ENCODE measurements at places on chromosomes 12 and 14.
A peak's percentile ranks its signal among the peaks of the same experiment; 100 is the strongest.

DNA sequence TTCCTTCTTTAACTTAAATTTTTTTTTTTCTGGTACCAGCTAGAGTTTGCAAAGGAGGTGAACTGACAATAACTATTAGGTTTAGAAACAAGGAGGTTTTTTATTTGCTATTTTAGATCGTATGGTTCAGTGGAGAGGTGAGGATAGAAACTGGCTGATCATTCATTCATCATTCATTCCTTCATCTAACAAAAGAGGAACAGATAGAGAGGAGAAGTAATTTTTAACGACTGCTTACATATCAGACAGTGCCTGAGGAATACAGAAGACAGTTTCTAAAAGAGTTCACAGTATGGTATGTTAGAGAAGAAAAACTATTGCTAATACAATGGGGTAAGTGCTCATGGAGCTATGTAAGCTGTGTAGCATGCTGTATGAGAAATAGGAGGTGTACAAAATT lies 111.1 kb downstream of the ERC1 start:
- no peak for DNase-seq

DNA sequence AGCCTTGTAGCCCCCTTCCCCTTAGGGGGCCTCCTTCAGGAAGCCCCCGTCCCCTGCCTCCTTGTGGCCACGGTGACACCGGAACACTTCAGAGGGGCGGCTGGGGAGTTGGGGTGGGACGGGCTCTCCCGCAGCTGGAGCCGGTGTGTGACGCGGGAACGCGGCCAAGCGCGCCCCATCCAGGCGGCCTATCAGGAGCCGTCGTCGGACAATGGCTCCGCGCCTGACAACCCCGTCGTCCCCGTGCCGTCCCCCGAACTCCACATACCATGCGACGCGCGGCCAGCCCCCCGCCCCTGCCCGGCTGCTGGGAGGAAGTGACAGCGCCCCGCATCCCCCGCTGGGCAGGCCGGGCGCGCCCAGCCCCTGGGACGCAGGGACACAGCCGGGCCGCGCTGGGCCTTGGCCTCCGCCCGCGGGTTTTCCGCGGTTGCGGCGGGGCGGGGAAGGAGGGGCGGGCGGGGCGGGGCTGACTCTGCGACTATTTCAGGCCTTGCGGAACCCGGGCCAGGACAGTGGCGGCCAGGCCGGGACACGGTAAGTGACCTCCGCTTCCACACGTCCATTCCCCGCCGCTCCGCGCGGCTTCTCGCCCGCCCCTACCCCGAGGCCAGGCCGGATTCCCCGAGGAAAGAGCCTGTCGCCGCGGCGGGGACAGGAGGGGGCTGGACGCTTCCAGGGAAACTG lies at the start of gene TNFAIP2:
TNFAIP2 (plus strand) TSS at position 515 of the 687 bp plus-strand sequence. CDS start 2,997 bp downstream, outside the sequence.
- DNase-seq: no peak

DNA sequence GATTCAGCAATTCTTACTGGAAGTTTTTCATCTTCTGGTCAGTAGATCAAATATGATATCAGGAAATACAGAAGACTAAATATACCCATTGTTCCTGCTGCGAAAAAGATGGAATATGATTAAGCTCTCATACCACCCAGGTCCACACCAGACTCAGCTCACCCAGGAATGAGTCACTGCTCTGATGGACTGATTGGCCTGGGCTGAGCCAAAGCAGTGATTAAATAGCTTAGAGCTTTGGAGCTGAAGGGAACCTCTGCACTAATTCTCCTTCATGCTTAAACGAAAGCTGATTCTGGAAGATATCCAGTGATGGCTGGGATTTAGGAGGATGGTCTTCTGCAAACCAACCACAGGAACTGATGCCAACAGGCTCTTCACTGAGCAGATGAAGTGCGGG lies 62.0 kb upstream of the SYT1 start:
- no peak for DNase-seq

DNA sequence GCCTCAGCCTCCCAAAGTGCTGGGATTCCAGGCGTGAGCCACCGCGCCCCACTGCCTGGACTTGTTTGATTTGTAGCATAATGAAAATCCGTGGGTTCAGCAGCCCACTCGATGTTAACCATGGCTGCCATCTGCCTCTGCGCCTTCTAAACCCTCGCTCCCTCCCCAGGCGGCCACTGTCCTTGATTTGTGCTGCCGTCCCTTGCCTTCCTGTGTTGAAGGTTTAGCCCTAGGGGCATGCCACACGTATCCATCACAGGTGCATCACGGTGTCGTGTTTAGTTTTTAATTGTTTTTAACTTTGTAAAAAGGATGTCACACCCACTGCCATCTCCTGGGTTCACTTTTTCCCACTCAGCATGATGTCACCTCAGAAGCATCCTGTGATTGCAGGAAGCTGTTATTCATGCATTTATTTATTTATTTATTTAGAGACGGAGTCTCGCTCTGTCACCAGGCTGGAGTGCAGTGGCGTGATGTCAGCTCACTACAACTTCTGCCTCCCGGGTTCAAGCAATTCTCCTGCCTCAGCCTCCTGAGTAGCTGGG lies 24.5 kb upstream of the ULK1 start:
- DNase-seq: peak; percentile 65

GRCh38 chr14:100158566-100159093 lies 815 bp downstream of the DEGS2 start:
- no peak for DNase-seq

- no peak for DNase-seq
Measured at GRCh38 chr12:104469066-104469465, 12.3 kb downstream of the CHST11 start.

DNA sequence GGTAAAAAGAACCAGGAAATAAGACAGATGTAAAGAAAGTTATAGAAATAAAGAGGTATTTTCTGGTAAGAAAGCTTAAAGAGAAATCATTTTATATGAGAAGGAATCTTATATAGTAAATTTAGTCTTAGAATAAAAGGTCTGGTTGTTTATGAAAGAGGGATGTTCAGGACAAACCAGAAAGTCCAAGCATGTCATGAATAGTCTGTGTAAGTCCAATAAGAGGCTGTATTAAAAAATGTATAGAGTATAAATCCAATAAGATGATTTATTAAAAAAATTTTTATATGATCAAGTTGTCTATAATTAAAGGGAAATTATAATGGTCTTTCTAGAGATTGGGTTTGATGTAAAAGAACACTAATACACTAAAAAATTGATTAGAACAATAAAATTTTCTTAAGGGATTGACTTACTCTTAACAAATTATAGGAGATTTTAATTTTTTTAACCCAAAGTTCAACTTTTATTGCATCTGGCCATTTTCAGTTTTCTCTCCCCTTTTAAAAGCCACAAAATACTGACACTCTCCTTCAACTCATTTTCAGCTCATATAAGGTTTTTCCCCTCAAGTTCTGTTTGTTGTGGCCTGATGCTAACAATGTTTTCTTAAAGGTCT lies 35.1 kb downstream of the ST8SIA1 start:
- DNase-seq: no peak

- DNase-seq: no peak
Measured at GRCh38 chr14:64993266-64993930, 6.7 kb downstream of the FNTB start.

GRCh38 chr14:71190770-71191374 lies 283.6 kb downstream of the PCNX1 start:
- DNase-seq: no peak

GRCh38 chr14:76194327-76194726 lies 42.6 kb downstream of the GPATCH2L start:
- DNase-seq: no peak

GRCh38 chr14:80390906-80391305 lies 179.6 kb upstream of the DIO2 start:
- no peak for DNase-seq

- no peak for DNase-seq
Measured at GRCh38 chr12:49187184-49187583, 1.7 kb downstream of the TUBA1A start.

DNA sequence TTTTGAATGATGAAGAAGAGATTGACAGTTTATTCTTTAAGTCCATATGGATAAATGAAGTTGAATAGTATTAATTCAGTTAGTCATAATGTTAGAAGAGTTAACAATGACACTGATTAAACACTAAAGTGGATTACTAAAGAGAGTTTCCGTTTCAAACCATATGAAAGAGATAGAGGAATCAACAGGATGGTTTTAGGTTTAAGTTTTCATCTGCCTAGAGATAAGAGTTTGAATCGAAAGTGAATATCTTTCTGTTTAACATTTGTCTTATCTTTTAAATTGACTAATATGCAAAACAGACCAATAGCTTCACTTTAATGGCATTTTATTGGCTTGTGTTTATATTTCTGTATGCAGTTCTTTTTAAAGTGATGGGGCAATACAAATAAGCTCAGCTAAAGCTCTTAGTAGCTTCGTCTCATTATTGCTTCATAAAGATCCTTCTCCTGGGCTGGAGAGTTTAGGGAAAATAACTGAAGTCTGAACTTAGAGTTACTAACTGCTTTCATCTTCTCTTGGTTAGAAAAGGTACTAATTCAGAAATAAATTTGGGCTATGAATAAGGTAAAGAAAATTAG lies 66.0 kb downstream of the MIPOL1 start:
- no peak for DNase-seq

- DNase-seq: no peak
Measured at GRCh38 chr12:19430988-19431387, 8.3 kb upstream of the AEBP2 start.

DNA sequence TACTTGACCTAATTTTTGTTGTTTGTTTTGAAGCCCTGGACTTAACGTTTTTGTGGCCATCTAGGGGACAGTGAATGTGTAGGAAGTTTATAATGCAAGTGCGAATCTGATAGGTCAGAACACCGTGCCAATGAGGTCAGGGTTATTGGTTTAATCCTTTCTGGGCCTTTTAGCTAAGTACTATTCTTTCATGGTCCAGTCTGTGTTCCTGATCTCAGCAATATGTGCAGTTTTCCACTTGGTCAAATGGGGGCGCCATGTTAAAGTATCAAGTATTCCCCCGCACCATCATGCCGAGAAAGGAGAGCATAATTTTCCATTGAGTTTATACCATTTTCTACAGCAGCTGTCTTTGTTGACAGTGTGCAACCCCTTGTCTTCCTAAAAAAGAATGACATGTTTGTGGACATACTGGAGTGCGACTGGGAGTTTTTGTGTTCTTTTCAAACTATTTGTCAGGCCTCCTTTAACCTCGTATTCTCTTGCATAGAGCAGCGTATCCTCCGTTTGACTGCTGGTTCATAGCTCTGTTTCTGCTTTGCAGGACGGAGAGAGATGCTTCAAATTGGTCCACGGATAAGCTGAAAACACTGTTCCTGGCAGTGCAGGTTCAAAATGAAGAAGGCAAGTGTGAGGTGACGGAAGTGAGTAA lies 1.3 kb downstream of the AHSA1 start:
- no peak for DNase-seq

- DNase-seq: no peak
Measured at GRCh38 chr12:510071-510825, 50.5 kb downstream of the B4GALNT3 start.

- no peak for DNase-seq
Measured at GRCh38 chr14:30507209-30507608, 51.7 kb upstream of the G2E3 start.

GRCh38 chr12:4829793-4830162 lies 79.9 kb upstream of the KCNA1 start:
- no peak for DNase-seq

- DNase-seq: no peak
Measured at GRCh38 chr14:92676403-92677086, 71.9 kb downstream of the LGMN start.

GRCh38 chr14:63245893-63246292 lies 41.6 kb downstream of the RHOJ start:
- DNase-seq: no peak

DNA sequence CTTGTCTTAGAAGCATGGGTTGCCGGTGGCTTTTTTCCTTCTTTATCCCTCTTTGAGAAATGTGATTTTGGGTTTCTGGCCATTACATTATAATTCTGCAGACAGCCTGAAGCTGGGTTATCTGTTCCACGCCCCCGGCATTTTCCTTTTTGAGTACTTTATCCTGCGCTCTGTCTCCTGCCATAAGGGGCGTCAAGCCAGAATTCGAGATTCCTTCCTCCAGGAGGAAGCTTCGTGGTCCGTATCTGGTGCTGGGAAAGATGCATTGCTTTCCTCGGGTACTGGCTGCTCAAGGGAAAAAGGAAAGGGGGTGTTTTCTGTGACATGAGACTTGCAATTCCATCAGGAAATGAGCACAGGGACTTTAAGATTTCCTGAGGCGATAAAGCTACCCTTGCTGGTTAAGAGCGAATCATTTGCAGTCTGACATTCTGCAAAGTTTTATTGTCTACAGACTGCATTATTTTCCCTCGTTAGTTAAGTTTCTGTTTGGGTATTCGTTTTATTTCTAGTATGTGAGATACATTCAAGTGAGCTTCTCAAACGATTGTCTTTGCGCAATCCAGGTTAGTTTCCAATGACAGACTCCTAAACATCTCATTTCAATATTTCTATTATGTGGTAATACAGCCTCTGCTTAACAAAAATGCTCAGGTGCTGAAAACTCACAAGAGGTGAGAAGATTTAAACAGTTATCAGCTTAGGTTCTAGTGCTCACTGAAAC lies 694 bp downstream of the AKAP5 start:
- no peak for DNase-seq

DNA sequence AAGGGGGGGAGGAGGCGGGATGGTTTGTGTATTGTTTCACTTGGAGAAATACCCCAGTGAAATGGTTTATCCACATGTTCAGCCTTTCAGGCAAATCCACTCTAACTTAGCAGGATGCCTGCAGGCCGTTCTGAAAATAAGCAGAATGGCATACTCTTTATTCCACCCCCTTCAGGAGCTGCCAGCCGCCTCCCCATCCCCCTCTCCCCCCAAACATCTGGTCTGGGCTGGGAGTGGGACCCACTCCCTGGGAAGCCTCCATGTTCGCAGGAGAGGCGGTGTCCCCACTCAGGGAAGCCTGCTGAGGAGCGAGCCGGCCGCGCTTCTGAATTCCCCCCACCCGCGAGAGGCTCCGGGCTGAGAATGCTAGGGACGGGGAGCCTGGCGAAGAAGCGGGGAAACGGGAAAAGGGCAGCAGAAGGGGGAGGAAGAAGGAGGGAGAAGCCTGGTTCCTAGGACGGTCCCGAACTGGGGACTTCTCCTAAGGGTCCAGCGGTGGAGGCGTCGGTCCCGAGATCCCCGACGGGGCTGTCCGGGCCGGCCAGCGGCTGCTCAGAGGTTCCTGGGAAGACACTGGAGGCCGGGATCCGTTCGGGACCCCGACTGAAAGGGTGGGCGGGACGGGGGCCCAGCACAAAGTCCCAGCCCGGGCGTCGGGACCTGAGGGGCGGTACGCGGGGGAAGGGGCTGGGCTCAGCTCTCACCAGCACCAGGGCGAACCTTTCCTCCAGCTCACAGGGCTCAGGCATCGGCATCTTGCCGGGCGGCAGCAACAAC lies 666 bp downstream of the FMNL3 start:
- no peak for DNase-seq

- DNase-seq: no peak
Measured at GRCh38 chr12:82537436-82537835, 149.3 kb upstream of the TMTC2 start.

- DNase-seq: no peak
Measured at GRCh38 chr12:93569656-93570551, 2.6 kb upstream of the SOCS2 start.

GRCh38 chr14:99687284-99688209 lies 3.4 kb downstream of the CYP46A1 start:
- no peak for DNase-seq

DNA sequence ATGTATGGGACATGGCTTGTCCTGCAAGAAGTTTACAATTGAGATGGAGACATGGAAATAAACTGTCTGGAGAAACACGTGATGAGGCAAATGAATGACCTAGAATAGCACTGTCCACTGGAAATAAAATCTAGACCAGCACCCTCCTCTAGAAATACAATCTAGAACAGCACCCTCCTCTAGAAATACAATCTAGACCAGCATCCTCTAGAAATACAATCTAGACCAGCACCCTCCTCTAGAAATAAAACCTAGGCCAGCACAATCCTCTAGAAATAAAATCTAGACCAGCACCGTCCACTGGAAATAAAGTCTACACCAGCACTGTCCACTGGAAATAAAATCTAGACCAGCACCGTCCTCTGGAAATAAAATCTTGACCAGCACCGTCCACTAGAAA lies 69.2 kb upstream of the RFLNA start:
- no peak for DNase-seq
